ENCODE measurements at places on chromosomes 11 and 22. TPM values are rescaled to one million over a fixed set of nuclear protein-coding genes. Genes with fewer than 3 reads are reported as not detected.

The NAT10 gene
- total RNA-seq, result 64.9 TPM

The CCDC188 gene
- not detected for total RNA-seq

The C11orf91 gene
- total RNA-seq, result 1.3 TPM

The MMP12 gene
- total RNA-seq, result not detected

The INPP5J gene
- 1.7 TPM for total RNA-seq

The AMOTL1 gene
- 16.0 TPM for total RNA-seq

The KDM4E gene
- total RNA-seq, result not detected

The GAS2L1 gene
- 68.8 TPM for total RNA-seq

The SCN4B gene
- total RNA-seq, result 0.33 TPM

The CHRDL2 gene
- 0.15 TPM for total RNA-seq

The KIRREL3 gene
- 0.36 TPM for total RNA-seq

The TTC36 gene
- 1.2 TPM for total RNA-seq

The ENDOD1 gene
- 28.2 TPM for total RNA-seq

The FGF3 gene
- not detected for total RNA-seq

The MGAT3 gene
- total RNA-seq, result 0.57 TPM

The IFTAP gene
- 18.2 TPM for total RNA-seq

The C11orf65 gene
- 0.18 TPM for total RNA-seq

The RIMBP3C gene
- total RNA-seq, result 0.90 TPM

The MUS81 gene
- total RNA-seq, result 140 TPM

The UBQLNL gene
- 0.72 TPM for total RNA-seq

The BCO2 gene
- 2.5 TPM for total RNA-seq

The DERL3 gene
- 1.0 TPM for total RNA-seq

The NXPE4 gene
- total RNA-seq, result not detected

The TP53I11 gene
- total RNA-seq, result 132 TPM

The GGT5 gene
- total RNA-seq, result 3.6 TPM

The CDC45 gene
- total RNA-seq, result 26.1 TPM

The MMP27 gene
- total RNA-seq, result not detected

The CYTH4 gene
- total RNA-seq, result 1.3 TPM
